Right atrium auricular region (tissue), 2 donors: ENCODE measurements at places on chromosomes 2 and 18. TPM values are rescaled to one million over a fixed set of nuclear protein-coding genes. Genes with fewer than 3 reads are reported as not detected.
A peak's percentile ranks its signal among the peaks of the same experiment; 100 is the strongest.

DNA sequence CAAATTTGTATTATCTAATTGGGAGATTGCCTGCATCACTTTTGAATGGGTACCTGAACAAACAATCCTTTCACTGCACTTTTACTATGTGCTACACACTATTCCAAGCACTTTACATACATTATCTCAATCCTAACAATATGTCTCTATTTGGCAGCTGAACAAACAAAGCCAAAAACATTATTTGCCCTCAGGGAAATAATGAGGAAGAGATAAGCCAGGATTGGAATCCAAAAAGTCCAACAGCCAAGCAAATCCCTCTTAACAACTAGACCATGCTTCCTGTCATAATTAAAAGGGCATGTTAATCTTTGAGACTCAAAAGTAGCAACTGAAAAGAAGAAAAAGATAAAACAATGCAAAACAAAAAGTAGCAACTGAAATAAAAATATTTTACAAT is 32.1 kb downstream of the RPRD1A start:
- DNase-seq: no peak

EFHD1 gene
- total RNA-seq: 11.4 TPM

SOX11 gene
- 0.11 TPM for total RNA-seq

DNA sequence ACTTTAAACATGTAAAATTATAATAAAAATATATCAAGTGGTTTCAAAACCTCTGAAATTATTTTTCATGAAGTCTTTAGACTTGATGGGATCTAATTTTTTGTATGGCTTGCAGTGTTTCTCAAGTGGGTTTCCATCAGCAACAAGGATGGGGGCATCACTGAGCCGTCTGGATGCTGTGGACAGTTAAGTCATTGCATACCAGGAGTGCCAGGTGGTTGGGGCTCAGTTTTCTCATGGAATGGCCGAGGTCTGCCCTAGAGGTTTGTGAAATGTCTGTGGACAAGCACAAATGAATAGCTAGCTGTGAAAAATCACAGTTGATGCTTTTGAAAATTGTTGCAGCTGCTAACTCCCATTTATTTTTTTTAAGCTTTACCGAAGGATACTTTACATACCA is 1.7 kb downstream of the PRELID3A start:
- DNase-seq: no peak

DNA sequence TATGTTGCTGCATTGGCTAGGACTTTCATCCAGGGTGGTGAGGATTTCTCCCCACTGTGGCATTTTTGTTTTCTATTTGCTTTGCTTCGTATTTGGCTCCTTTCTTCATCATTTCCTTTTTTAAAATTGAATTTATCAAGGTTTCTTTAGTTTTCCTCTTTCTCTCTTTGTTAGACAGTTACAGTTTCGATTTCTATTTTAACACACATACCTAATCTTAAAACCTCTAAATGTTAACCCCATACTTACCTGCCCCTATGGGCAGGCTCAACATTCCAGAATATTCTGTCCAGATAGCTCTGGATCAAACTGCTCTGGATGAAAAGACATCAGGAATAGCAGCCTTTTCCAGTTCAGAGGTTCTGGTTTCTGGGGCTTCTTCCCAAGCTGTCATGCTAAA is 49.2 kb downstream of the DIPK1C start:
- no peak for DNase-seq

DNA sequence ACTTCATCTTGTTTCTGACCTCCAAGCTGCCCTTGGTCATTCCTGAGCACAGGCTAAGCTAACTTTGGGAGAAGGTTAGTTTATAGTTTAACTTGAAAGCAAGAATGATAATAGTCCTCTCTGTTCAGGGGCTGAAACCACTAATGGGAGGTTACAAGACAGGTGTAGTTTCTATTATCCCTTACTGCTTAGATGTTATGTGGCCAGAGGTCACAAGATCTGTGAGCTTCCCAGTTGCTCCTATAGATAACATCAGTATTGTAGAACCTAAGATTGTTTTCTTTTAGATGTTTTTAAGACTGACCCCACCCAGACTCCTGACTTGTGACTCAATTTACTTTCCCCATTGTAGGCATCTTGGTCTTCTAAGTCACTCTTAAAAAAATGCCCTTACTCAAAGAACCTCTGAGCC is 94.8 kb upstream of the LPIN2 start:
- DNase-seq: no peak

GRCh38 chr2:194926873-194927272 is 730.2 kb upstream of the SLC39A10 start:
- no peak for DNase-seq

DNA sequence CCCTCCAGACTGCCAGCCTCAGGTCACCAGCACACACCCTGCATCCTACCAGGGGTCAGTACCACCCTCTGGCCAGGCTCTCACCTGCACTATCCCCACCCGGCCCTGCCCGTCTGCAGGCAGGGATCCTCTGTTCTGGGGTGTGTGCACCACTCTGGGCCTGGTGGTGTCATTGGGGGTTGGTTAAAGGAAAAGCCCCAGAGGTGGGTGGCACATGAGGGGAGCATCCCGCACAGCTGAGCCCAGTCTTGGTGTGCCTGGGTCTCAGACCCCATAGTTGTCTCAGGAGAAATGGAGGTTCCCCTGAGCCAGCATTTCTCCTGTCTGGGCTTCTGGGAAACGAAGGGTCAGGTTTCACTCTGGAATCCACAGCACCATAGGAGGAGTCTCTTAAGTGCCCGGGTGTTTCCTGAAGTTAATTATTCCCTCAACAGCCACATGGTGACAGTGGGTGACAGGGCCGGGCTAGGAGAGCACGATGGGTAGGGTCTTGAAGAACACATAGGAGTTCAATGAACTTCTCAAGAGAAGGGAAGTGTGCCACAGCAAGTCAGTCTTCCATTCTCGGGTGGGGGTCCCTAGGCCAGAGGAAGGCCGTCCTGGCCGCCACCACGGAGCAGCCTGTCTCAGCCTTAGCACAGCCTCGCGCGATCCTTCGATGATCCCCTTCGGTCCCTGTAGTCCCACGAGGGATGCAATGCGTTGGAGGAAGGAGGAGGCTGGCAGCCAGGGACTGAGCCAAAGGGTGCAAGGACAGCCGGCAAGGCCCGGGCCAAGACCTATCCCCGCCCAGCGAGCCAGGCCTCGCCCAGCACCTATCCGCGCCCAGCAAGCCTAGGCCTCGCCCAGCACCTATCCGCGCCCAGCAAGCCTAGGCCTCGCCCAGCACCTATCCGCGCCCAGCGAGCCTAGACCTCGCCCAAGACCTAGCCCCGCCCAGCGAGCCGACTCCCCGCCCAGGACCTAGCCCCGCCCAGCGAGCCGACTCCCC is 1.1 kb upstream of the FARP2 start:
- peak; percentile 73 for DNase-seq

- DNase-seq: no peak
Observed at GRCh38 chr2:269356-270030, 4.7 kb downstream of the ACP1 start.

DNA sequence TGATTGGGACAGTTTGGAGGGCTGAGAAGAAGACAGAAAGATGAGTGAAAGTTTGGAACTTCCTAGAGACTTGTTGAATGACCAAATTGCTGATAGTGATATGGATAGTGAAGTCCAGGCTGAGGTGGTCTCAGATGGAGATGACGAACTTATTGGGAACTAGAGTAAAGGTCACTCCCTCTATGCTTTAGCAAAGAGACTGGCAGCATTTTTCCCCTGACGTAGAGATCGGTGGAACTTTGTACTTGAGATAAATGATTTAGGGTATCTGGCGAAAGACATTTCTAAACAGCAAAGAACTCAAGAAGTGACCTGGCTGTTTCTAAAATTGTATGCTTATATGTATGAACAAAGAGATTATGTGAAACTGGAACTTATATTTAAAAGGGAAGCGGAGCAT is 221.2 kb upstream of the KCNJ3 start:
- no peak for DNase-seq

DNA sequence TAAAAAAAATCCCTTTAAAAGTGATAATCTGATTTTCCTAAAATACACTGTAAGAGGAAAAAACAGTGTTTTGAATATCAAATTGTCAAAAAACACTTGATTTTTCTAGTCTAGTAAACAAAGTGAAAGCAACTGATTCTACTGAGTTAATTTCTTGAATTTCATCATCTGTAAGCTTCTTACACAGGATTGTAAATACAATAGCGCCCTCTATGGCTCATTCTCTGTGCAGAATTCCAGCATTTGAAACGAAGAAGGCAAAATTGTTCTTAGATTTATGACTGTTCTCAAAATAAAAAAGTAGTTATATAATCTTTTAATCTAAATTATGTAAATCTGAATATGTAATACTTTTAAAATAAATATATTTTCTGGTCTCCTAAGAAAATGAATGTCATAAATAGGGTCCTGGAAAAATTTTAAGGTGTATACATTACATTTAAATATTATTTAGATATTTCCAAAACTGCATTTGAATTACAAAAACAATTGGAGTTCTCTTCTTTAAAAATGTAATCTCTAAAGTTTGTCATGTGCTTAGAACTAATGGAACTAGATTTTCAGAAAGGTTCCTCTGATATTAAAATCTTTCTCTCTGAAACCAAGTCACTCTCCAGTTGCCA is 176.9 kb upstream of the MC4R start:
- no peak for DNase-seq

- DNase-seq: no peak
Observed at GRCh38 chr2:61726456-61727209, 127.2 kb downstream of the FAM161A start.

SH3RF3 gene
- total RNA-seq: 8.8 TPM

SMARCAL1 gene
- total RNA-seq: 16.0 TPM

GRCh38 chr2:123688231-123688940 is 336.7 kb upstream of the CNTNAP5 start:
- DNase-seq: no peak

DNA sequence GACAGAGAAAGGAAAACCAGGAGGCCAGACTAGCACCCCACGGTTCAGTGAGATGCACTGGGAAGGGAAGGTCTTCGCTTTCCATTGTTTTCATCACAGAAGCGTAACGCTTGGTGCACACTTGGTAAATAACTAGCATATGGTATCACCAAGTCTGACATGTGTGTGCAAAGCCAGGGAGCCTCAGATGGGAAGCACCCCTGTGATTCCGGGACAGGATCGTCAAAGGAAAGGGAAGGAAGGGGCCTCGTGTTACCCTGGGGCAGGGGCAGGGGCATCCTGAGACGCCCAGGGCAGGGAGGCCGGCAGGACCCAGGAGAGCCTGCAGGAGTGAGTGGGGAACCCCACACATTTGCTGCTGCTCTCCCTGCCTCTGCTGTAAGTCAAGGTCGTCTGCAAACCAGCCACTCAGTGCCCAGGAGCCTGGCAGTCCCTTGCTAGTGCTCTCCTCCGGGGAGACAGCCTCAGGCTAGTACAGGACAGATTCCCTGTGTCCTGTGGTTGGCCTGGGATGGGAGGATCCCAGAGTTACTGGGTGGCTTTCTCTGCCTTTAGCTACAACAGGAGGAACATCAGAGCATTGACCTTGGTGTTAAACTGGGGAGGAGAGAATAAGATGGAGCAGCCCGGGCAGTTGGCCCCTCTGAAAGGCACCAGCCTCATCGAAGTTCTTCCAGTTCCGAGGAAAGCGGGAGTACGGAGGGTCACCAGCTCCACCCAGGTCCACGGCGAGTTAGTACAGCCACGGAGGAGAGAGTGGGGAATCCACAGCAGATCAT is 192.5 kb downstream of the NDUFA10 start:
- peak; percentile 26 for DNase-seq

- DNase-seq: peak; percentile 51
Observed at GRCh38 chr2:109206569-109207146, 77.7 kb downstream of the SH3RF3 start.

DNA sequence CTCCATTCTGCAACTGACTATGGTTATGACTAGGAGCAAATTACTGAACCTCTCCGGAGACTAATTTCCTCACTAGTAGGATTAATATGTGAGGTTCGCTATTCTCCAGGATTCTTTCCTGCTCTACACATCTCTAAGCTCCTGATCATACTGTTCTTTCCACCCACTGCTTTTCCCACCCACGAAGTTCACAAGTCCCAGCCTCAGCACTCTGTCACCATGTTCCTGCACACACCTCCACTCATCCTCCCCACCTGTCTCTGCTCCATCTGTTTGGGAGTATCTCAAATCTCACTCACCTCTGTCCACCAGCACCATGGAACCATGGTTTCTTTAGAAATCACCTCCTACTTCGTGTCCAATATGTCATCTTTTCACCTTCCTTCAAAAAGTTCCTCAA is 185.3 kb downstream of the LRATD1 start:
- no peak for DNase-seq

GRCh38 chr2:47403609-47404193 is 745 bp downstream of the MSH2 start:
- DNase-seq: no peak

GRCh38 chr2:191019376-191019775 is 5.4 kb upstream of the STAT1 start:
- DNase-seq: no peak

- DNase-seq: no peak
Observed at GRCh38 chr2:47896450-47896968, 9.8 kb downstream of the FBXO11 start.

DNA sequence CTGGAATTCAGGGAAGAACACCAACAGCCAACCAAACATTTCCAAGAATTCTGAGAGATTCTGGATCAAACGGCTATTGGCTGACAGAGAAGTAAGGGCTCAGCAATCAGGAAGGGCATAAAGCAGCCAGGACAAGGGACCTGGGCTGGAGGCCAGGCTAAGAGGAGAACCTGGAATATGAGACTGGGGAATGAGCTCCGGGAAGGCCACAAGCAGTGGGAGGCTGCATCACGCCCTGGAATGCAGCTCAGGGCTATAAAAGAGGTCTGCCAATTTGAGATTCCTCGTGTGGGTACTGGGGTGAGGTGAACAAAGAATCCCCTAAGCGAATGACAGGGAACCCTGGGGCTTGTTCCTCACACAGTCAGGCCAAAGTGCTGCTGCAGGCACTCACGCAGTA is 60.4 kb downstream of the ANO7 start:
- no peak for DNase-seq

ADGRF3 gene
- not detected for total RNA-seq

LINC00305 gene
- total RNA-seq: not detected

GRCh38 chr2:170969030-170969429 is 40.0 kb downstream of the GORASP2 start:
- DNase-seq: no peak

GRCh38 chr2:161946489-161947107 is 127.4 kb downstream of the DPP4 start:
- no peak for DNase-seq

GRCh38 chr2:163604941-163605555 is 130.8 kb downstream of the FIGN start:
- no peak for DNase-seq

G6PC2 gene
- total RNA-seq: not detected

ANKRD53 gene
- 0.78 TPM for total RNA-seq

GRCh38 chr2:204340511-204340910 is 204.8 kb upstream of the PARD3B start:
- no peak for DNase-seq
